Stimulated activated memory B cell treated with anti-CD40 and anti-IgM and Interleukin-4, amounts not matched to agents 10 μg/mL and 1 μg/mL and 100 μg/mL, for 72 hours (primary cell): ENCODE measurements at places on chromosomes 3 and 15.

GRCh38 chr3:125023833-125024555 is 31.8 kb downstream of the HEG1 start:
- no peak for ATAC-seq

GRCh38 chr3:159234306-159234705 is 432.5 kb downstream of the MFSD1 start:
- no peak for ATAC-seq

DNA sequence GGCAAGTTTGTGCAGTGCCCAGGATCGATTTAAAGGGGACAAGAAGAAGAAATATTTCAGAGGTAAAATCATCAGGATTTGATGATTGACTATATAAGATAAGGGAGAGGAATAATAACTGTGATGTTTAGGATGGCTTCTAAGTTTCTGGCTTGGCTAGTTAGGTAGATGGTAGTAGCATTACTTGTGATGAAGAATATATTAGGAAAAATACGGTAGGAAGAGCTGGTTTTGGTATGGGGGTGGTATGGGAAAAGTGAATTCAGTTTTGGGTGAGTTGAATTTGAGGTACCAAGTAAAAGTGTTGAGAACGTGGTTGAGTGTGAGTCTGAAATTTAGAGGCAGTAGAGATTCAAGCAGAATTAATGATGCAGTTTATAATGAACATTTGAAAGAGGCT is 11.0 kb downstream of the CTDSPL2 start:
- ATAC-seq, result no peak

GRCh38 chr3:173660645-173661299 is 263.2 kb downstream of the NLGN1 start:
- no peak for ATAC-seq
